NCI-H82 (cell line): ENCODE measurements at places on chromosomes 4 and X.

DNA sequence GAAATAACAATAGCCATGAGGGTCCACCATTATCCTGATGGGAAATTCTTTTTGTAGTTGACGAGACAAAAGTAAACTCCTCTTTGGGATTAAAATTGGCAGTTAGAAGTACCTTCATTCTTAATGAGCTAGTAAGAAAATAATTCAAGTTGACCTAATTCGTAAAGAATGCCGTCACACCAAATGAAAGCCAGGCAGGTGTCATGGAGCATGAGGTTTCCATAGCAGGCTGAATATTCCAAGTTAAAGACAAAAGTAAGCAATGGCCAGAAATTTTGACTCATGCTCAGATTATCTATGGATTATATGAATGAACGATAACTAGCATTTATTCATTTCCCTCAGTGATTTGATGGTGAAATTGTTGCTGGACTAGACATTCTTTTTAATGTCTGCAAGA is 192.2 kb upstream of the FAT1 start:
- DNase-seq: no peak

DNA sequence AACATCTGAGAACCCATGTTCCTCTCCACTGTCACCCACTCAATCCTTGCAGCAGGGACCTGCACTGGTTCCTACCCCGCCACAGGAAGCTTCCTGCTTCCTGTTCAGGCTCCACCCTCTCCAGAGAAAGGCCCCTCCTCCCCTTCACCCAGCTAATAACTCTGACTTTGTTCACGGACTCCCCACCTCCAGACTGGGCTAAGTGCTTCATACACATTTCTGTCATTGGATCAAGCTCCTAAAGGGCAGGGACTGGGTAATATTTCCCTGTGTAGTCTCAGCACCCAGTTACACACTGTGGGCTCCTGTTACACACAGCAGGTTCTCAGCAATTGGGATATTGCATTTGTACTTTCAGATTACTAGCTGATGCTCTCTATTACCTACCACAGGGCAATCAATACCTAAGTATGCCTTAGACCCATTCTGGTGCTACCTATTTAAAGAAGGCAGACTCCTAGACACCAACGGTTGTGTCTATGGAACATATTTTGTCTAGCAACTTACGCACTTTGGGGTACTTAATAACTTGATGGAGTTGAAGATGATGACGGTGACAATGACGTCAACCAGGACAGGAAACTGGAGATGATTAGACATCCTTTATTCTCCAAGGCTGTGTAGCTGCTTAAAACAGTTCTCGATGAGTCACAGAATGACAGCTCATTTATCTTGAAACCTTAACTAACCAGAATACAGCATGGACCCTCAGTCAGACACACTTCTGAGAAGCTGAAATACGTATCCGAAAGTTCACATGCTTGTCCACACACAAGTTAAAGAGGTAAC is 58.1 kb downstream of the MAML3 start:
- DNase-seq: no peak

- DNase-seq: no peak
Measured at GRCh38 chr4:186068581-186069348, at the start of gene TLR3. TLR3 (plus strand) TSS chr4:186069156; CDS start chr4:186076620, 7,464 bp downstream.

- no peak for DNase-seq
Measured at GRCh38 chrX:6968231-6968630, 179.3 kb upstream of the STS start.

- no peak for DNase-seq
Measured at GRCh38 chrX:68420559-68420958, 12.7 kb downstream of the OPHN1 start.

DNA sequence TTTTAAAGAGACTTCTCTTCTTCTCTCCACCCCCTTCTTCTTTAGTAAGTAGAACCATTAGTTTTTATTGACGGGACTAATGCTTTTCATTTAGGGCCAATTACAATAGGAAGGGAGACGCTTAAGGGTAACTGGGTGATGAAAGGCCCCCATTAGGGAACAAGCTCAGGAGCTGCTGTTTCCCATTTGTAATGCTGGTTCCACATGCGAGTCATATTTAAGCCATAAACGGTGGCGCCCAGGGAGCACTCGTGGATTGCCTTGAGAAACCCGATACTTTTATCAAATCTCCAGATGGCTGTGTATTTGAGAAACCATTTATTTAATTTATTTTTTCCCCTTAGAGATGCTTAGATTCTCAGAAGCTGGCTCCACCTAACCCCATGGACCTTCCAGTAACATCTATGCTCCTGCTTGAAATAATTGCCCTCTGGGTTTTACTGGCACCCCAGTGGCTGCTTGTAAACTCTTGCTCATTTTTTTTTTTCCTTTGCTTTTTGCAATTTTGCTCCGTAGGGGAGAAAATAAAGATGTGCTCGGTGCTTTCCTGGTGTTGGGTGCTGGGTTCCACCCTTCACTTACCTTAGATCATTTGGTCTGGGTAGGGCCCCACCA is 124.2 kb upstream of the MSX1 start:
- DNase-seq: peak; percentile 47

GRCh38 chr4:95641571-95641970 is 92.8 kb upstream of the UNC5C start:
- no peak for DNase-seq

DNA sequence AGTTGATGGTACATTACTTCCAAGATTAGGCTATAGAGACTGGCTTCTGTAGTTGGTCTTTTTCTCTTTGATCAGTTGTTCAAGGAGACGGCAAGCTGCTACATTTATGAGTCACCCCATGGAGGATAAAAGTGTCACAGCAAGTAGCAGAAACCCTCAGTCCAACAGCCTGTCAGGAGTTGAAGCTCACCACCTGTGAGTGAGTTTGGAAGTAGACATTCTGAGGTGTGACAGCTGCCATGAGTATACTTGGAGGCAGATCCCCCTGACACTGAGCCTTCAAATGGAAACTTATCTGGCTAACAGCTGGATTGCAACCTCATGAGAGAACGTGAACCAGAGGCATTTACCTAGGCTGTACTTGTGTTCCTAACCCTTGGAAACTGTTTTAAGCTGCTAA is 68.0 kb downstream of the CCNG2 start:
- DNase-seq: no peak

GRCh38 chr4:122826553-122827257 is at the start of gene FGF2:
FGF2 (plus strand) TSS chr4:122826831; CDS start chr4:122827175, 344 bp downstream.
- peak; percentile 28 for DNase-seq

GRCh38 chr4:126725906-126726305 is 906.9 kb upstream of the INTU start:
- peak; percentile 44 for DNase-seq

DNA sequence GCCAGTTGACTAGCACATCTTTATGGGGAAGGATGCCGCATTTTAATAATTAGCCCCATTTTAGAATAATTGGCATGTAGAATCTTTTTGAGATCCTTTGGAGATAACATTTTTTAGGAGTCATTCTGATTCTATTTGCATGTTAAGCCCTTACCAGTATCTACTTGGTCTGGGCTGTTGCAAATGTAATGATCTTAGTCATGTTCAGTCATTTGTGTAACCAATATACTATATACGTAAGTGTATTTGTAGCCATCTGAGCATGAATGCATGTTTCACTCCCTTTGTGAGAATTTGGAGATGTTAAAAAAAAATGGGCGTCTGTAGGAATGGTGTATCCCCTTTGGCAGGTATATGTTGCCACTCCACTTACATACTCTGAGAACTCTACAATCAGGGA is 119.1 kb downstream of the TEX13A start:
- DNase-seq: no peak

DNA sequence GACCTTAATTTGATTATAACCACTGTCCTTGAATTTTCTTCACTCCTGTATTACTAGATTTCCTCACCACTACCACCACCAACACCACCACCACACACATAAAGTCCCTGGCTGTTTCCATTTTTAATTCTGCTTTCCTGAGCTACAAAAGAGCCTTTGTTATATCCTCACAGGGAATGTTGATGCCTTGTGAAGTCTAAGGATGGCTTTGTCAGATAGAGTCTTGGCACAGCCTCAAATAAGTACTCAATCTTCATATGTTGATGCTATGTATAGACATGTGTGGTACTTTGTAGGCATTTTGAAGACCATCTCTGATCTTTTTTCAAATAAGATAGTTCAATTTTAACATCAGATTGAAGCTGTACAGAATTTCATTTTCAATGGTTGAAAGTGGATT is 1016.7 kb upstream of the LCORL start:
- DNase-seq: no peak

- no peak for DNase-seq
Measured at GRCh38 chr4:168841000-168841671, 168.9 kb downstream of the CBR4 start.

DNA sequence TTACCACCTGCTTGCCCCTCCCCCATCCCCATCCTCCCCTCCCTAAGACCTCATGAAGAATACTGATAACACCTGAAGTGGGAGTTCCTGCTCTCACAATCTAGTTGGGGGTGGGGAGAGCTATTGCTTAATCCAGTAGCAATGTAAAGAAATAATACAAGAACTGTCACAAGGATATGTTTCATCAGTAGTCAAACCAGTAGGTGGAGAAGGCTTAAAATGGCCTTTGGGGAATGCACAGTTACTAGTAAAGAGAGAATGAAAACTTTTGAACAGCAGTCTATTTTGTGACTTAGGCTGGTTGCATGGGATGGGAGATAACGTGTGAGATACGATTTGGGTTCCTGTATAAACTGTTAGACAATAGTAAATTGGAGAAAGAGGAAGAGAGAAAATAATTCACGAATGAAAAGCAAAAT is 6.0 kb downstream of the GALNT7 start:
- DNase-seq: no peak

GRCh38 chr4:14967982-14968381 is 34.3 kb upstream of the CPEB2 start:
- no peak for DNase-seq

DNA sequence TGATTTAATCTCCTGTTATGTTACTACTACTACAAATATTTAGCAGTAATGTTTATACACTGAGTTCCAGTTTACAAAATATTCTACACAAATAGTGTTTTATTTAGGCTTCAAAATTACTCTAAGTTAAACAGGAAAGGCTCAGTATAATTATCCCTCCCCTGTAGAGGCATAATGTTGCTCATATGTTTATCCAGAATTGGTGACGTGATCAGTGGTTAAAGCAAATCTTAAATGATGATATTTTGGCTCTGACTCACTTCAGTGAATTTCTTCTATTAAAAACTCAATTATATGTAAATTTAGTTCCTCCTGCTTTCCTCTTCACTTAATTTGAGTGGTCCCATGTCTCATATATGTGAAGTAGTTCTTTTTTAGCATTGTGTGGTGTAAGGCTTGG is 438.5 kb downstream of the ADGRL3 start:
- no peak for DNase-seq

GRCh38 chr4:2024683-2025082 is 15.9 kb upstream of the NELFA start:
- no peak for DNase-seq

GRCh38 chrX:137033774-137034507 is at the start of gene GPR101:
GPR101 (minus strand) TSS chrX:137033995; CDS start chrX:137031674, 2,321 bp downstream.
- no peak for DNase-seq

DNA sequence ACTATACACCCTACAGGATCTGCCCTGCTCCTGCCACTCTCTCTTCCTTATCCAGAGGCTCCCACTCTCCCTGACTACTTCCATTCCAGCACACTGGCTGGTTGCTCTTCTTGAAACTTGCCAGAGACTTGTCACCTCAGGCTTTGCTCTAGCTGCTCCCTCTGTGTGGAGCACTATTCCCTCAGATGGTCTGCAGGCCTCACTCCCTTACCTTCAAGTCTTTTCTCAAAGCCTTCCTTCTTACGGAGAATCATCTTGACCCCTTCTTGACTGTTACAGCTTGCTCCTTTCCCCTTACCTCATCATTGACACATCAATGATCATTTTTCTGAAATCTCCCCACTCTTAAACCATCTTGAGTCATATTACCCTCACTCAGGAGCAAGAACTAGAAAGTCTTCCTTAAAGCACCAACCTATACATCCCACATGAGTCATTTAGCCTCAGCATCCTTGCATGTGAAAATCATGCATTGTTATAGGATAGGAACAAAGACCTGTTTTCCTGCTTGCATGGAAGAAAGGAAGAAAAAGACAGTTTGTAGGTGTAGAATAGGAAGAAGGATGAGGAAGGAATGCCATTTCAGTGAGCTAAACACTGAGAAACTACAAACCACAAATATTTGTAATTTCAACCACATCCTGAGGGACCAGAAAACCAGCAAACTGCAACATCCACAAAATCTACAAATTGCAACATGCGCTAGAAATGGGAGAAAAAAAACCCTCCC is 55.7 kb downstream of the ANTXR2 start:
- DNase-seq: no peak

DNA sequence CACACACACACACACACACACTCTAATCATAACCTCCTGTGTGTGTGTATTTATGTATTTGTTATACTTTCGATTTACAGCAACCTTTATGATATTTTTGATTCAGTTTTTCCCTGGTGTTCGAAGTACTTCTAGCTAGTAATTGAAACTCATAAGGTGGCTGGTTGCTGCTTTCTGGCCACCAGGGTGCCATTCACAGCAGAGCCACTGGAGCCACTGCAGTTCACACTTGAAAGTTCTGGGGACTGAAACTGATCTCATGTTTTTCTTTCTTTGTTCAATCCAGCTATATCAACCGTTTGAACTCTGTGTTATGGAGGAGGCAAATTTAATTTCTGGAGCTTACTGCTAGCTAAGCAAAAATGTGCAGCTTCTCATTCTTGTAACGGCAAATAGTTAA is 419.4 kb downstream of the ADGRL3 start:
- DNase-seq: no peak

GRCh38 chr4:66023061-66023460 is 352.8 kb upstream of the EPHA5 start:
- no peak for DNase-seq

- no peak for DNase-seq
Measured at GRCh38 chr4:139331185-139331584, 28.9 kb upstream of the NDUFC1 start.

GRCh38 chrX:48864210-48864609 is 28.8 kb upstream of the PCSK1N start:
- DNase-seq: no peak

- no peak for DNase-seq
Measured at GRCh38 chr4:52202251-52202779, 151.2 kb downstream of the SPATA18 start.

- DNase-seq: peak; percentile 11
Measured at GRCh38 chr4:37648084-37648817, 37.9 kb downstream of the RELL1 start.

DNA sequence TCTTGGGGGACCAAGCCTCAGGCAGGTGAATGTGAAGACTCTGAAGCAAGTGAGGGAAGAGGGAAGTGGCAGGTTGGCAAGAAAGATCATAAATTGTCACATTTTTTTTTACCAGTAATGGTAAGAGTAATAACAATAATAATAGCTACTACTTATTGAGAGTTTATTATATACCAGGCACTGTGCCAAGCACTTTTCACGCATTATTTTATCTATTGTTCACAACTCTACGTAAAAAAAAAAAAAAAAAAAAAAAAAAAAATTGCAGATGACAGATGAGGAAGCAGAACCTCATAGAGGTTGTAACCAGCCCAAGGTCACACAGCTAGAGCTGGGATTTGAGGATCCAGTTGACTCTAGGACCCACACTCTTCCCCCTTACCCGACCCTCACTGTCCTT is 40.9 kb downstream of the TSC22D3 start:
- no peak for DNase-seq

- peak; percentile 16 for DNase-seq
Measured at GRCh38 chrX:137428221-137428661, 137.7 kb upstream of the ZIC3 start.
